ENCODE measurements at places on chromosomes 7 and 10.

DNA sequence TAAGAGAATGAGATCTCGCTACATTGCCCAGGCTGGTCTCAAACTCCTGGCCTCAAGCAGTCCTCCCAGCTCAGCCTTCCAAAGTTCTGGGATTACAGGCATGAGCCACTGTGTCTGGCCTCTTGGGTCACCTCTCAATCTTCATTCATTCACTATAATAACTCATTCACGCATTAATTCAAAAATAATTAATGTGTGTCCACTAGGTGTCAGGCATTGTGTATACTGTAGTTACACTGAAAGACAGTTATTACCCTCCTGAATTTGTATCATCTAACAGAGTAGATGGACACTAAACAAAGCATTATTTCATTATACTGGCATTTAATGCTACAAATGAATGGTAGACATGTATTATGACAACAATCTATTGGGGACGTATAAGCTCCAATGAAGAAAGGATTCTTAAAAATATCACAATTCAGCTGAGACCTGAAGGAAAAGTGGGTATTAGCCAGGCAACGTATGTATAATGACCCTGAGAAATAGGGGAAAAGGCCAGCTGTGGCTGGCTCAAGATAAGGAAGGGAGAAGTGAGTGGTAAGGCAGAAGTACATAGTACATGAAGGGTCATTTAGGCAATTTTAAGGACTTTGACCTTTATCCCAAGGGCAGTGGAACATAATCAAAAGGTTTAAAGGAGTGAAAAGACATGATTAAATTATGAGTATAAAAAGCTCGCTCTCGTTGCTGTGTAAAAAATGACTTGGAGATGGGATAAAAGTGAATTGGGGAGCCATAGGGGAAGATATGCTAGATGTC lies 150.7 kb downstream of the BTAF1 start:
- no peak for DNase-seq

DNA sequence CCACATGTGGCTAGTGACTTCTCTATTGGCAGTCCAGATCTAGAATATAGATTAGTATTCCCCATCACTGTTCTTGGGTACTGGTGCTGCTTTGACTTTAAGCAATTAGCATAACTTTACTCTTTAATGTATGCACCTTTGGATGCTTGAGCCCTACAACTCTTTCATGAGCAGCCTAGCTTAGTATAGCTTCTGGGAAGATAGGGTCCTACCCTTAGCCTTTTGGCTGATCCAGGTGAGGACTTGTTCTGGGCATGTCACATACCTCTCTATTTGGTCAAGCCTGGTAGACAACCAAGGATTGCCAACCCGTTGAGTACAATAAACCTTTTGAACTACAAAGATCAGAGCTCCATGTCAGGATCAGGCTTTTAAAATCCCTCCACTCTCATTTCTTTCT lies 17.7 kb downstream of the PCGF5 start:
- no peak for DNase-seq

- no peak for DNase-seq
Measured at GRCh38 chr7:17552952-17553351, 254.5 kb downstream of the AHR start.

GRCh38 chr7:84136336-84136735 lies 58.3 kb downstream of the SEMA3A start:
- DNase-seq, result no peak

DNA sequence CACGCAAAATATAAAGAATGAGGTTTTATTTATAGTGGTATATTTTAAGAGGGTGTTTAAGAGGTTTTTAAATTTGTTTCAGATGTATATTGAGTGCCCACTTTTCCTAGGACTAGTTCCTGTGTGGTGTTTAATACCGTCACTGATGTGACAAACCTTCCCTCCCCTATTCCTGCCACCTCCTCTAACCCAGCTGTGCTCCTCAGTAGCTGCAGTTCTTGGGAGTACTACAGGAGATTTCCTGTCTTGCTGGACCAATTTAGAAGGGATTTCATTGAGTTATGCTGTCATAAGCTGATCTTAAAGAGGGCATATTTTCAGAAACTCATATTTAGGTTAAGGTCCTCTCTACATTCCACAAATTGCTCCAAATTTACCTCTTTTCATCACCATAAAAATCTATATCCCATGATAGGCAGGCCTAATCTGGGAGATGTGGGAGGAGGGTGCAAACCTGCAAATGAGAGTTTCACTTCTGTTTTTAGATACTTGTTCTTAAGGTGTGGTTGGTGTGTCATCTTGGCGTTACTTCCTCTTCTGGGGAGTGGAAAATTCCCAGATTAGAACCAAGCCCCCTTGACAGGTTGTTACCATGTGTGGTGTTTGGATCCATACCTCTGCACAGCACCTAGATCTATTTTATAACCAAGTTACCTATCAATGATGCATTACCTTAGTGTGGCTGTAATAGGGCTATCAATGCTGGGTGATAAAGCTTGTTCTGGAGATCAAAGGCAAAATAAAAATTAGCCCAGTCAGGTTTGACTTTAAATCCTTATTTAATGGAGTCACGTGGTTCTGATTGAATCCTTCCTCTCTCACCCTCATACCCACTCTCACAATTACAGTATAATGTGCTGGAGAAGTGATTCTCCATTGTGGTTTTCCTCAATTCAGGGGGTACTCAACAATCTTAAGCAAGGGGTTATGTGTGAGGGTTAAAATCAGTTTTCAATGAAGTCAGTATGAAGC lies 141.1 kb downstream of the CDK14 start:
- DNase-seq, result no peak

DNA sequence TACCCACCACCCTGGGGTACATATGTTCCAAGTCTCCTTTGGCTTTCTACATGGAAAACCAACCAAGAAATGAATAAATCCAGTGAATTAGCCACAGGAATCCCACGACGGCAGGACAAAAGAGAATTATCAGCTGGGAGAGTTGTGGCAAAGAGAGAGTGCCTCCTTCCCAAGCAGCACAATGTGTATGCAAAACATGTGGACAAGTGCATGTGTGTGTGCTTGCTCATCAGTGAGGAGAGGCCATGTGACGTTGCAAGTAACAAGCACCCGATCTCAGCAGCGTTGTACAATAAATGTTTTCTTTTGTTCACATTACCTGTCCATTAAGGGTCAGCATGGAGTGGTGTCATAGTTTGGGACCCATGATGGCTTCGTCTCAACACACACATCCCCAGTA lies 50.0 kb upstream of the EMX2 start:
- DNase-seq, result no peak

DNA sequence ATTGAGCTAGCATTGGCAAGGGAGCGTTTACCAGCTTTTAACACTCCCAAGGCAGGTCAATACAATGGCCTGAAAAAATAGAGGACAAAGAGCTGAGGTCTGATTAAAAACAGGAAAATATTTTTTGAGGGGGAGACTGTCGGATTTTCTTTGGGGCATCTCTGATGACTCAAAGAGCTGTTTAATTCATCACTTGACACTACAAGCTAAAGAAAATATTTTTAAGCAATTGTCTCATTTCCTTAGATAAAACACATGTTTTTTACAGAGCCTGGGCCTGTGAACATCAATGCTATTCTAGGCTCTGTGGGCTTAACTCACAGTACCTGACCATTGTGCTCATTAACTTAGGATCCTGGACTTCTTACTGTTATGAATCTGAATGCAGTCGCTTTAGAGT lies 100.8 kb downstream of the NRP1 start:
- no peak for DNase-seq

Measured in right lung (tissue), 10 donors.